ENCODE measurements at places on chromosomes 7 and 10. TPM values are rescaled to one million over a fixed set of nuclear protein-coding genes. Genes with fewer than 3 reads are reported as not detected.

The TAS2R3 gene
- 8.3 TPM for total RNA-seq

GRCh38 chr7:80729591-80730320, 91.3 kb downstream of the CD36 start:
- DNase-seq: peak; percentile 25

GRCh38 chr10:106474876-106475275, 689.6 kb downstream of the SORCS1 start:
- DNase-seq: no peak

The CELF2 gene
- 49.4 TPM for total RNA-seq

- no peak for DNase-seq
These were observed 586.5 kb downstream of the LRMDA start for GRCh38 chr10:76017733-76018433.

The MMS19 gene
- 87.7 TPM for total RNA-seq

The SUV39H2 gene
- total RNA-seq: 9.6 TPM

- no peak for DNase-seq
These were observed 414.7 kb upstream of the PCDH15 start for GRCh38 chr10:55215699-55216098.

GRCh38 chr7:36602934-36603887, 121.1 kb downstream of the AOAH start:
- DNase-seq: no peak

- DNase-seq: no peak
These were observed 610.0 kb downstream of the KCNMA1 start for GRCh38 chr10:77027576-77027975.

Data from uterus (tissue), 4 donors.